Effector memory CD4-positive, alpha-beta T cell (primary cell): ENCODE measurements at places on chromosomes 16 and 17.

DNA sequence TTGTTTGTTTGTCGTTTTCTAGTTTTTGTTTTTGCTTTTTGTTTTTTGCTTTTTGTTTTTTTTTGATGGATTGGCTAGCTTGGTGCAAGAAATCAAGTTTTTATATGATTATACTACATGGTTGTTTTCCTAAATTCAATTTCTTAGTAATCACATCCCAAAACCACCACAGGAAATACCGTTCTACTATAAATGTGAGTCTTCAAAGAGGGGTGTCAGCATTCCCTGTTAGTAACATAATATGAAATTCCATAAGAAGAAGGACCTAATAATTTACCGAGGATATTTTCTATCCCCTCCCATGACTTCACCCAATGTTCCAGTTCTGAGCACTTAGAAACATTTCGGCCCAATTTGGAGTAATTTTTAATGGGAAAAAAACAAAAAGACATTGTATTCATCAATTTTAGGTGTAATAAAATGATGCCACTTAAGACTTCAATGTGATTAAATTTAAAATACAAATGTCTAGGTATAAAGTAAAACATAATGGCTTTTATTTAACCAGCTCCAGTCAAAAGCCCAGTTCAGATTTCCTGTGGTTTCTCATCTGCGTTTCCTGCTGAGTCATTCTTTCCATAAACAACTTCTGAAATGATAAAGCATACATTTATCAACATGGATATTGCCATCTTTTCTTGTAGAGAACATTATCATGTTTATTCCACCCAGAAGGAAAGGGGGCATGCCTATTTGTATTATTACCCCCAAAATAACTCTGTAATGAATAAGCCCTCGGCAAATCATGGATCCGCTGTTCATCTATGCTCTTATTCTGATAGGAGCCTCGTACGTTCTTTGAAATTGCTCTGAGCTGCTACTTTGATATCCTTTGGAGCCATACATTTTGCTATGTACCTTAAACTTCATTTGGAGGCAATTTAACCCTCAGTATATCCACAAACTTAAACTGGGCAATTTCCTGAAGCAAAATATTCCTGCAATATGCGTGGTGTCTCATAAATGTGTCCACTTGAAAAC, 28.1 kb downstream of the HSBP1 start:
- DNase-seq: no peak

DNA sequence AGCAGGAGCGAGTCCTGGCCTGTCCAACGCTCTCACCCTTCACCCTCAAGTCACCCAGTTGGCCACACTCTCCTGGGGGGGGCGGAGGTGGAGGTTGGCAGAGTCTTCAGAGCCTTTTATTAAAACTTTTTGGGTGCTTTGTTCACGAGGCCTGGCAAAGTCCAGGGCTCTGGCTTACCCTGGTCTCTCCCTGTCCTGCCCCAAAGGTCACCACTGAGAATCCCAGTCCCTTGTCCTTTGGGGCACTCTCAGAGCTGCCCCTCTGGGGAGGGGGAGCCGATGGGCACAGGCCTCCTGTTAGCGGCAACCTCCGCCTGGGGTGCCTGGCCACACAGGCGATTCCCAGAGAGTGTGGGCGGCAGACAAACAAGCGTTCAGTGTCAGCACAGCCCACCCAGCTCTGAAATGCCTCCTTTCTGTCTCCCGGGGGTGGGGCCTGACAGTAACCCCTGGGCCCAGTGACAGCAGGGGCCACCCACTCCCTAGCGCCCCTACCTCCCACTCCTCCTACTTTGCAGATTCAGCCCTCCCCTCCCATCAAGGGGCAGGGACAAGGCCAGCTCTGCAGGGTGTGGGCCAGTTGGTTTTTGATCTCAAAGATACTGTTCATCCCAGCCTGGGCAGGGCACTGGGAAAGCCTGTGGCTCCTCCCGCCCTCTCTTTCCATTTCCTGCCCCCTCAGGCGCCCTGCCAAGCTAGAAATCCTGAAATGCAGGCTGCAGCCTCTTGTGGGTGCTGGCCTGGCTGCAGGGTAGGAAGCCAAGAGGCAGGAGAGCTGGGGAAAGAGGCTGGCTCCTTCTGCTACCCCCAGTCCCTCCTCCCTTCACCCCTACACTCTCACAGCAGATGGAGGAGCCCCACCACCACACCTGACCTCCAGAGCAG, 36.6 kb upstream of the EMP2 start:
- DNase-seq: no peak

DNA sequence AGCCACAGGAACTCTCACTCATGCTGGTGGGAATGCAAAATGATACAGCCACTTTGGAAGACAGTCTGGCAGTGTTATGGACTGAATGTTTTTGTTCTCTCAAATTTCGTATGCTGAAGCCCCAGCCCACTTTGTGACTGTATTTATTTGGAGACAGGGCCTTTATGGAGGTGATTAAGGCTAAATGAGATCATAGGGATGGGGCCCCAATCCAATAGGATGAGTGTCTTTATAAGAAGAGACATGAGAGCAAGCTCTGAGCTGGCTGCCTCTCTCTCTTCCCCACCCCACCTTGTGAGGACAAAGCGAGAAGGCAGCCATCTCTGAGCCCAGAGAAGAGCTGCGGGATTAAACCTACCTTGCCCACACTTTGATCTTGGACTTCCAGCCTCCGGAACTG, 21.9 kb upstream of the RAI1 start:
- DNase-seq: no peak

GRCh38 chr16:50152351-50152806, 727 bp upstream of the TENT4B start:
- DNase-seq: no peak

DNA sequence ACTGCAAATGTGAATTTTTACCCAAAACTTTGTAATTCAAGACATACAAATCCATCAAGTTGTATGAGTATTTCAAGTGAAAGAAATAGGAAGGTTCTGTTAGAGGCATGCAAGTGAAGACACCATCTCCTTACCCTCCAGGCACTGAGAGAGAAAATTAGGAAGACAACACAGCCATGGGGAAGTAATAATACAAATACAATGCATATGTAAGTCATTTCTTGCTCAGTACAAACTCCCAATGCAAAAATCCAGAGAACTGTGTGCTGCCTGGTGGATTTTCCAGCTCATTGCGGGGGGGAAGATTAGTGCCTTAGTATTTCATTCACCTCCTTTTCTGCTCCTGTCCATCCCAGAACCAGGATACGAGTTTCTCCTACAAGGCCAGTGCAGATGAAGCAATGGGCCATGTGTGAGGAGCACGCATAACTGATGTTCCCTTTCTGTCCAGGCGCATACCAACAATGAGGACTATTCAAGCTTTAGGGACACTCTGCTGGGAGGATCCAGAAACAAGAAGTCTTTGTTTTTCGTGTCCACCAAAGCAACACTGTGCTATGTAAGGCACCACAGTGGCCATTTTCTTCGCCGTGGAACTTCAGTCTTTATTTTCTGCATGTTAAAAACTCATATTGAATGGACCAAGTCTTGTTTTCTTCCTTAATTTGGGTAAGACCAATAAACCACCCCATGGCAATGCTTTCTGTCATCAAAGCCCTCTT, 143.7 kb upstream of the RCVRN start:
- DNase-seq: no peak
